MG63 (cell line): ENCODE measurements at places on chromosomes 2 and 18.

- DNase-seq = no peak
Measured at GRCh38 chr2:29056452-29056851, 17.9 kb downstream of the PCARE start.

DNA sequence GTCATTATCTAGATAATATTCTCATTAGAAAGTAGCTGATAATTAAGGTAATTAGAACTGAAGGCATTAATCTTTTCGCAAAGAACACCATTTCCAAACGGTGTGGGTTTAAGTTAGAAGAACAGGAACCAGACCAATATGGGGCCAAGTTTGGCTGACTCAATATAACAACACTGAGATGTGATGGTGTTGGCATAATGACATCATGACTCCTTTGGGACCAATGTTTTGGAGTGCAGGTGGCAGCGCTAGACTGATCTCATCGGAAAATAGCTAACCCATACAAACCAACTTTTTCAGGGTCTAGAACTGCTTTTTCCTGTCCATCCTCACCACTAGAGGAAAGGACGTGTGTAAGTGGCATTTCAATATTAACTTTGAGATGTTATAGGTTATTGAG lies 1171.7 kb upstream of the ZEB2 start:
- DNase-seq = no peak

DNA sequence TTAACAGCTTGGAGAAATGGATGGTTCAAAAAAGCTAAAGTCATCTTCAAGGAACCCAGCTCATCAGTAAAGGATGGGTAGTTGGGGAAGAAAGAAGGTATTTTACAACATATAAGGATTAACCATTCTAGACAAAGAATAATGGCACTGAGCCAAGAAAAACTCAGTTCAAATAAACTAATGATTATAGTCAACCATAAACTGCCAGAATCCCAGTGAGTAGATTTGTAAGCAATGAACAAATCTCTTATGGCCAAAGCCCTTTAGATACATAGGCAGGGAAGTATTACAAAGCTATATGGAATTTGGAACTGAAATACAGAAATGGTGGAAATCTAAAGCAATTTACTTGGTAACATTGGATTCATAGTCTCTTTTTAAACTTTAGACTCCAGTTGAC lies 92.4 kb upstream of the ZFP36L2 start:
- no peak for DNase-seq

DNA sequence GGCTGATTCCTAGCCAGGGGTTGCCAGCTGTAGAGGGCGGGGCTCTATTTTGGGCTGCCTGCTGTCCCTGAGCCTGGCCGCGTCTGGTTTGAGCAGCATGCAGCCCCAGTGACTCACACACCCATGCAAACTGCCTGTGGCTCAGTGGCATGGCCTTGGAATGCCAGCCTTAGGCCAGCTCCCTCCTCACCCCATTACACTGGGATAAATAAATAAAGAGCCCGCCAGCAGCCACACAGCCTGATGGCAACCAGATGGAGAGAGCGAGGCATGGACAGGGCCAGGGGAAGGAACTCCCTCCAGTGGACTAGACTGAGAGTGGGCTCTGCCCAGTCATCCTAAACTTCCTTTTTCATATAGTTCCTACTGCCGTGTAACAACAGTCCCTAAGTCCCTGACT lies 18.3 kb downstream of the NHEJ1 start:
- DNase-seq = peak; percentile 98

DNA sequence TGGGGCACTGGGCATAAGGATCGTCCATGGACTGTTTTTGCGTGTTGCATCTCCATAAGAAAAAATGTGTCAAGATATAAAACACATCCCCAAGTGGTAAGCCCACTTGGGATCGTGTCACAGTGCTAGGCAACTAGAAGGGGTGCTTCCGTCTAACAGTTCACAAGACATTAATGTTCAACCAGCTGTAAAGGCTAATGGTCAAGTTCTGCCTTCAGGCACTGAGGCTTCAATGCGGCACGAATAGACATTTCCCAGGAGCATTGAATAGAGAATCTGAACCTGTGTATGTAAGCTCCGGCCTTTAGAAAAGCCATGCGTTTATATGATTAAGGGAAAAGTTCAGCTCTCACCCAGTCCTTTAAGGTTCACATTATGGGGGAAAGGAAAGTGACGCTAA lies 42.0 kb downstream of the ABHD3 start:
- no peak for DNase-seq

GRCh38 chr2:24881623-24882022 lies 38.4 kb downstream of the ADCY3 start:
- DNase-seq = no peak

GRCh38 chr2:1654696-1655374 lies 89.5 kb downstream of the PXDN start:
- DNase-seq = peak; percentile 26

DNA sequence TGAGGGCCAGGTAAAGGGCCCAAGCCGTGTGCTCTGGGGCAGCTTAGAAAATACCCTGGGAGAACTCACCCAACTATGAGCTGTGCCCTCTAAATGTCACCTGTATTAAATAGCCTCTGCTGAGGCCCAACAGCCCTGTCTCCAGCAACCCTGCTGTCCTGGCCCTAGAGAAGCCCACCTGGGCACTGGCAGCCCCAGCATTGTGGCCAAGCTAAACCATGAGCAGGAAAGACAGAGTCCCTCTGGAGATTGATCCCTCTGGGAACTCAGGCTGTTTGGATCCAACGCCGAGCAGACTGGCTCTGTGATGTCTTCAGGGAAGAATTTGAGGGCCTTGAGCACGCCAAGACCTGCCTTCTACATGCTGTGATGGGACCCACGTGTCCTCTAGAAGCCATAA lies 126.5 kb downstream of the TTC32 start:
- DNase-seq = no peak

GRCh38 chr2:24877067-24877466 lies 43.0 kb downstream of the ADCY3 start:
- DNase-seq = no peak

DNA sequence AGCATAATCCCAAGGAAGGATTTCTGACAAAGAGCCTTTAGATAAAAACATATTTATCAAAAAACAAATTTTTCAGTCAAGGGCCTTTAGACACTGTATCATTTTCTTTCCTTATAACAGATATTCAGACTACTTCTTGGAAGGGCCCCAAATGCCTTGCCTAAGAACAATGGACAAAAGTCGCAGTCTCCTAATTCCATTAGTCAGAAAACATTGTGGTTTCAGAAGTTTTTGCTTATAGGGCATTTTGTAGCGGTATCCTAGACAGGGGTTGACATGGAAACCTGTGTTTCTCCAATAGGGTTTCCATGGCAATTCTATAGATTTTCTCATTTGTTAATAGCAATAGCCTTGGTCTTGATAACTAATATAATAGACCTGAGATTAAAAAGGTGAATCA lies 36.7 kb upstream of the AGPS start:
- no peak for DNase-seq

DNA sequence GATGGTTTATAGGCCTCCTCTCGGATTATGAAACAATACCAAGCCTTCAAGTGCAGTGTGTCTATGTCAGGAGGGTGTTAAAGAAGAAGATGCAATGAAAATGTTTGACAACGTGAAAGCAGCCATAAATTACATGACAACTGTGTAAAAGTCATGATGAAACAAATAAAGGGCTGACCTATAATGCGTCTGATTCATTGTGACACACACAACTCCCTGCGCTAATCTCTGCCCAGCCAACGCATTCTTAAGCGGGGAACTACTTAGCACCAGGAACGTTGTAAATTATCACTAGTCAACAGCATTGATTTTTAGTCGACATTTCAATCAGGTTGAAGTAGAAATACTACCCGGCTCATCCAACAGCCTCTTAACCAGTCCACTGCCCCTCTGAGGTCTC lies 26.8 kb downstream of the BCL11A start:
- DNase-seq = no peak

- no peak for DNase-seq
Measured at GRCh38 chr2:38554973-38555595, 47.6 kb downstream of the HNRNPLL start.

- no peak for DNase-seq
Measured at GRCh38 chr2:20222769-20223406, 2.0 kb downstream of the SDC1 start.

DNA sequence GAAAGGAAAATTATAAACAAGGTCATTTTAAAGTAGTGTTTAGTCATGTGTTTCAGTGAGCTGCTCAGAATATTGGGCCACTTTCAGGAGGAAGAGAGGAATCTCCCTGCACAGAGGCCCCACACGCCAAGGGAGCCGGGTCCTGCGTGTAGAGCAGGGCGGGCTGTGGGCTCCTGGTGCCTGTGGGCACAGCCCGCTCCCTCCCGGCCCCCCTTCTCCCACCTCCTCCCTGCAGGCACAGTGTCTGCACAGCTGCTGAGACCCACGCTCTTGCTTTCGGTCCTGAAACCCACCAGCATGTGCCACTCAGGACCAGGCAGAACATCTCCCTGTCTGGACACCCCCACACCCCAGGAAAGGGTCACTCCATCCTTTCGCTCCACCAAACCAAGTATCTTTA lies 167.6 kb upstream of the SALL3 start:
- DNase-seq = no peak

DNA sequence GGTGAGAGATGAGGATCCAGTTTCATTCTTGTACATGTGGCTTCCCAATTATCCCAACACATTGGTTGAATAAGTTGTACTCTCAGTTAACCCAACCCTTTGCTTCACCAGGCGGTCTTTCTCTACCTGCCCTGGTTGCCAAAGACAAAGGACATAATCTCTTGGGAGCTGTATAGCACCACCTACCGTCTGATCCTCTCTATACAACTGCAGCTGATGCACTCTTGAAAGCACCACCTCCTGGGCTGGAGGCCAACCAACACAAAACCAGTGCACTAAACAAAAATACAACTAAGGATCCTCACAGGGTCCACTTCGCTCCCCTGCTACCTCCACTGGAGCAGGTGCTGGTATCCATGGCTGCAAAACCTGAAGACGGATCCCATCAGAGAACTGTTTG lies 473.6 kb upstream of the NRXN1 start:
- DNase-seq = no peak

DNA sequence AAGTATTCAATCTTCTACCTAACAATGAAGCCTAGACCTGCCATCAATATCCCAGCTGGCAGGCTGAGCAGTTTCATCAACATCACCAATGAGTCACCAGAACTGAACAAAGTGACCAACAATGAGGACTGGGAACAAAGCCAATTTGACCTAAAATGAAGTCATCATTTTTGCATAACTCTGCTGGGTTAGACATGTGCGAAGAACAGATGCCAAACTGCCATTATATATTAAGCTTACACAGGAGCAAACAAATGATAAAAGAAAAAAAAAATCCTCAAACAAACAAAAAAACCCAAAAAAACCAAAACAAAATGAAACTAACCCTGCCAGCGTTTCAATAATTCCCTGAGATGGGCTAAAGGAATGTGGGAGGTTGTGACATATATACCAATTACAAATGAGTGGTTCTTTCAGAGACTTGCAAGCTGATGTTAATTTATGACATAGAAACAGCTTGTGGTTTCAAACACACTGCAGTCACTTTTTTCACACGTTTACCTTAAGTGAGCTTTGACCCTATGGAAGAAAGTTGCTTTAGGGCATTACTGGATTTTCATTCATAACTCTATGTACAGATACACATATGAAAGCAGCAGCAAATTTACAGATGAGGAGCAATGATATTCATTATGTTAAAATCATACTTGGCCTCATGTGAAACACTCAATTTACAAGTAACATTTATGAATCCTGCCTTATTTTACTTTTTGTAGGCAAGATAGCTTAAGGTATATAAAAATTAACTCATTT lies 56.9 kb upstream of the CCDC141 start:
- DNase-seq = peak; percentile 75

DNA sequence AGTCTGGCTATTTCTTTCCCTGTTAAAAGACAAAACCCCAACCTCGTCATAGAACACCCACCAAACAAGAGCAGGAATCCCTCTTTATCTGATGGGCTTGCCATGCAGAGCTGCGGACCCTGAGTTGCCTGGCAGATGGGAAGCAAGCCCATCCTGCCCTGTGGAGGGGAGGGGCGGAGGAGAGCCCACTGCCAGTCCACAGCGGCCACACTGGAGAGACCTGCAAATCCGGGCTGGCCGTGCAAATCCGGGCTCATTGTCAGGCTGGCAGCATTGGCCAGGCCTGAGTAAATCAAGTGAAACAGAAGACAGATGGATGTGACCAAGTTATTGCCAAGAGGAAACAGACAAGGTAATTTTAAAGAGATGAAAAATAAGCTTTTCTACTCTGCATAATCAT lies 22.0 kb downstream of the MYL12B start:
- no peak for DNase-seq

- DNase-seq = no peak
Measured at GRCh38 chr2:219056896-219057708, 3.6 kb downstream of the IHH start.

GRCh38 chr18:77056344-77057005 lies 76.1 kb downstream of the MBP start:
- DNase-seq = no peak

DNA sequence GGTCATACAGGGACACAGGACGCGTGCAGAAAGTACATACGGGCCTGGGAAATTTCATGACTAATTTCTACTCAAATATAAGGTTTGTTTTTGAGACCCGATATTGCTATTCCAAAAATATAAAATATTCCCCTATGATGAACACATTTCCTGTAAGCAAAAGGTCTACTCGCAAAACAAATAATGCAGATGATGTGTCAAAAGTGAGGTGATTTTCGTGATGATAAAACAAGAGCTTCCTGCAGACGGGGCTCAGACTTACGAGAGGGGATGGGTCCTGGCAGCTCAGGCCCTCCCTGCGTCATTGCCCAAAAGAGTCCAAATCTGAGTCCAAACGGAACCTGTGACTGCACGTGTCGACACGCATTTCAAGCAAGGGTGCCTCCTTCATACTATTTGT lies 62.7 kb downstream of the MBP start:
- DNase-seq = no peak

DNA sequence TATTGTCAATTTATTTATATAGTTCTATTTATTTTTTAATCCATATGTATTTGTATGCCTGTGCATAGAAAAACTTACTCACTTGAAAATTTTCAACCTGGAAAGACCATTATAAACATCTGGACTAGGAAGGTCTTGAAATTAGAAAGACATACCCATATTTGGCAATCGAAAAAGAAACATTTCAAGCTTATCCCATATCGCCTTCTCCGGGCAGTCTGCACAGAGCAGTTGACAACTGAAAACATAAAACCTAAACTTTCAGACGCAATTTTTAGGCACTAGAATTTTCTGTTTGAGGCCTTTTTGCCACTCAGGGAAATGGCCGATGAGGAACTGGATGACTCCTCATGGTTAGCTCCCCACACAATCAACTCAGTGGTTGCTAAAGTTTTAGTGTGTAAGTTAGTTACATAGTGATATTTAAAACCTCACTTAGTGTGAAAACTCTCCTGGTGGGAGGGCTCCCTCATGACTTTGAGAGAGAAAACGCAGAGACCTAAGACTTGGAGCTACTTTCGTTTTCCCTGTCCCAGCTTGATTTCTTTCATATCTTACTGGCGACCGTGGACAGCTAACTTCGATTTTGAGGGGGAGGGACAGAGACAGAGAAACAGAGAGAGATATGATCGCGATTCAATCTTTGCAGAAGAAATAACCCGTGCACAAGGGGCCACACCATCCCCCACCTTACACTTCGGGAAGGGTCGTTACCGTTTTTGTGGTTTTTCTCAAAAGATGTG lies 3.2 kb upstream of the HOXD12 start:
- no peak for DNase-seq
